ENCODE measurements at places on chromosomes 1 and 21. TPM values are rescaled to one million over a fixed set of nuclear protein-coding genes. Genes with fewer than 3 reads are reported as not detected.
A peak's percentile ranks its signal among the peaks of the same experiment; 100 is the strongest.

DNA sequence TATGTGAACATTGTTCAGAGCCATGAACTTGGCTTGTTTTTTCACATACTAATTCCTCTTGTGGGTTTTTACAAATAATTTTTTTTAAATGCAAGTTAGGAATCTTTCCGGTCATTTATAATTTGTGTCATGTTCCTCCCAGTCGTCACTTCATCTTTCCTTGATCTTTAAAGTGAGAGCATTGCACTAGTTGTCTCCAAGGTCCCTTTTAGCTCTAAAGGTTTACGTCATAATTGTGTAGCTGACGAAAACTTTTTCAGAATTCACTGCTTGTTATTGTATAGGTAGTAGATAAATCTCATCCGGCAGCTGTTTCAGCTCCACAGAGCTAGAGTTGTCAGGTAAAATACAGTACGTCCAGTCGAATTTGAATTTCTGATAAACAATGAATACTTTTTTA lies 33.6 kb downstream of the SOAT1 start:
- no peak for DNase-seq

DNA sequence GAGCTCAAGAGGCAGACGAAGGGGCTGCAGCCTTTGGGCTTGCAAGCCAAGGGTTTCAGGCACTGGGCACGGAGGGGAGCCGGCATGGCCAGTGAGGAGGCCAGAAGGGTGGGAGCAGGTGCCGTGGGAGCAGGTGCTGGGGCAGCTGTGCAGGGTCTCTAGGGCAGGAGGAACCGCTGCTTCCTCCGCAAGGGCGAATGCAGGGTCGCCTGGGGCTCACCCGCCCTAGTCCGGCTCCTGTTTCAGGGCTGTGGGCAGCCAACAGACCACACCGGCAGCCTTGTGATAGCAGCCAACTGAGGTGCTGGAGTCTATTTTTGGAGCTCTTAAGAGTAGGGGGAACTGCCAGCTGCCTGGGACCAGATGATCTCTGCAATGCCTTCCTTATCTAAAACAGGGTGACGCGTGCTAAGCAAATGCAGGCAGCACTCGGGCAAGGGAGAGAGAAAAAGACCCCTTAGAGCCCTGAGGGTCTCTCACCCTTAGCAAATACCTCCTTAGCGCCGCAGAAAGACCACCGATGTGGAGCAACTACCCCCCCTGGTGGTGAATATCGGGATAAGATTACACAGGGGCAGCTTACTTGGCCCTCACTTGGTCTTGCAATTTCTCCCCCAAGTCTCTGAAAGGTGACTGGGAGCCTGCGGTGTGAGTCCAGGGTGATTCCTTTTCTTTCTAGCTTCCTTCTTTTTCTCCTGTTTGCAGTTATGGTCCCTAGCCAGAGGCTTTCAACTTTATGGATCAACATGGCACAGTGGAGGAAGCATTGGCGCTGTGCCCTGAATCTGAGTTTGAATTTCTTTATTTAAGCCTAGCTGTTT lies 20.7 kb upstream of the MAPKAPK2 start:
- DNase-seq: peak; percentile 75

DNA sequence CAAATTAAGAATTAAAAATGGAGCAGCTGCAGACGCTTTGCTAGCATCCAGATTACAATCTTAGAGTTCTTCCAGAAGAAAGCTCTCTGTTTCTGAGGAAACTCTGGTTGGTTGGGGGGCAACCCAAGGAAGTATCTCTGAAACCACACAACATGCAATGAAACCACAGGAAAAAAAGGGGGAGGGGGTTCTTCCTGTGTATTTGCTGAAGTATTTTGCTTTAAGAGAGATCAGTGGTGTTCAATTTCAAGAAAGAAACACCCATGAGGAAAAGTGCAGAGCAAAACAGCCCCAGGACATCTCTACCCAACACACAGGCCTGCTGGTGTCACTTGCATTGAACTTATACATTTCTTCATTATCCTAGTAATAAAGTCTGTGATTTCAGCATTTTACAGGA lies 19.7 kb upstream of the TIAM1 start:
- no peak for DNase-seq

DNA sequence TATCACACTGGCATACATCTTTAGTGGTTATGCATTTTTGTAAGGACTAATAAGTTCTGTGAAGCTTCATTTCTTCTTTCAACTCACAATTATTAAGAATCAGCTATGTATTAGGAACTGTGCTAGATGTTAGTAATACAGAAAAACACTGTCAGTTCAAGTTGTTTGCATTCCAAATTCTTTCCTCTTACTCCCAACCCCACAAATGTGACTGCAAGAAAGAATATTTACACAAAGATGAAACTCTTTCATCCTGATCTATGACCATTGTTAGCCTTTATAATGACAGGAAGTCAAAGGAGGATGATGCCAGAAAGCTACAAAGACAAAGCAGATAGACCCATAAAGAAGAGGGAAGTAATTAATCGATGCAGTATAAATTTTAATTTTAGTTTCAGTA lies 21.0 kb upstream of the GADD45A start:
- no peak for DNase-seq

DNA sequence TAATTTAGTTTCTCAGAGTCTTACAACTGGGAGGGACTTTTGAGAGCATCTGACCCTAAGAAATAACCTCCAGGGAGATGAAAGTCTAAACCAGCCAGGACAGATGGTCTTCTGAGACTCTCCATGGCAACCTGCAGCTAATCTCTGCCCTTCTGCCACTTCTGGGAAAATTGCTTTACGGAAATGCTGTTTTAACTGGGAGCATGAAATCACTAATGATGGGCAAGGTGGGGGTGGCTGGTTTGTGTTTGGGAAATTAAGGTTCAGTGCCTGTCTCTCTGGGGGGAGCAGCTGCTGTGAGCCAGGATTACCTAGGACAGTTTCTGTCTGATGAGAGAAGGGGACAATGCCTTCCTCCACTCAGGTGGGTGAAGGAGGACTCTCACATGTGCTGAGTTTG lies 33.2 kb downstream of the ROR1 start:
- DNase-seq: no peak

DNA sequence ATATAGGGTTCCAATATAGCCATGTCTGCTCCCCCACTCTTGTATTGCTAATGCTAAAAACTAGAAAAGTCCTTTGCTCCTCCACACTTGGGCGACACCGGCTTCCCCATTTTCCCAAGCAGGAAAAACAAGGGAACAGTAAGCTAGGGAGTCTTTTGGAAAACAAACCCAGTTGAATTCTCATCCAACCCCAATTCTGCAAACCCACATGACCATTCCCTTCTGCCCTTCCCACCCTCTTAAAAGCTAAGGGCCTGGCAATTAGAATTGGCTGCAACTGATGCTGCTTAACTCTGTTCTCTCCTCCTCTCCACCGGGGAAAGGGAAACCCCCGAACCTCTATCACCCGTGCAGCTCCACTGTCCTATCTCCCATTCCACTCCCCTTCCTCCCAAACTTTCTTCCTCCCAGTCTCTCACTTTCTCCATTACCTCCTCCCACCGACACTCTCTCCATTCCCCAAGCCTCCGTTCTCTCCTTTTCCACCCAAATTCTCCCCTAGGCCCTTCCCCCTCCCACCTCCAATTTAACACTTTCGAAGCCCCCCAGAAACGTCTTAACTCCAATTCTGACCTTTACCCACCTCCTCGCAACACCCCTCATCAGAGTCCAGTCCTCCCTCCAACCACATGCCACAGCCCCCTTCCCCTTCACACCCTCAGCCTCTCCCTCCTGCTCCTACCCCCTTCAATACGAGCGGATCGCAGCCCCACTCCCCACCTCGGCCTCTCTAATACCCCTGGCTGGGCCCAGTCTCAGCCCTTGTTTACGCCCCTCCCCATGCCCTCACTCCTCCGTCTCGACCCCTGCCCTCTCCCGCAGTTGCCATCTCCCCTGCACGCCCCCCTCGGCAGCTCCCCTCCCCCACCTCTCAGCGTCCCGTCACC lies 701 bp downstream of the DEDD start:
- DNase-seq: no peak

GRCh38 chr1:94081566-94082344 lies 39.2 kb downstream of the ABCA4 start:
- DNase-seq: peak; percentile 9

GRCh38 chr1:16371725-16372124 lies 4.7 kb downstream of the SZRD1 start:
- no peak for DNase-seq

DNA sequence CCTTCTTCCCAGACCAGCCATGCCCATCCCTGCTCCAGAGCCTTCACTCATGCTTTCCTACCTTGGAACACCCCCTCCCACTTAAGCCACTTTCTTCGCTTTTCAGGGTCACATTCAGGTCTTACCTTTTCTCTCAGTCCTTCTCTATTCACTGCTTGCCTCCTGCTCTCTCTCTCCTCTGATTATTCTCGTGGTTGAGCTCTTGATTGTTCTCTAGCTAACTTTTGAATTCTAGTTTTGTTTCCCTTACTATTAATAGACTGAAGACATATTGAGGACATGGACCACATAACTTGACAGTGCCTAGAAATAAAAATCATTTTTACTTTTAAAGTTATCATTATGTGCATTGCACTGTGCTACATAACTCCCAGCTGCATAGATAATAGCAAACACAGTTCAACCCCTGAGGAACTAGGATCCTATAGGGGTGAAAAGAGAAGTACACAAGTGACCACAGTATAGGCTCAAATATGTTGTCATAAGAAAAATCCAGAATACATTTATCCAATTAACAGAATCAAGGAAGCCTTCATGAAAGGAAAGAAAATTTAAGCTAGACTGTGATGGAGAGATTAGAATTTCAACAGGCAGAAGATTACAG lies 21.5 kb downstream of the INSL5 start:
- DNase-seq: no peak

DNA sequence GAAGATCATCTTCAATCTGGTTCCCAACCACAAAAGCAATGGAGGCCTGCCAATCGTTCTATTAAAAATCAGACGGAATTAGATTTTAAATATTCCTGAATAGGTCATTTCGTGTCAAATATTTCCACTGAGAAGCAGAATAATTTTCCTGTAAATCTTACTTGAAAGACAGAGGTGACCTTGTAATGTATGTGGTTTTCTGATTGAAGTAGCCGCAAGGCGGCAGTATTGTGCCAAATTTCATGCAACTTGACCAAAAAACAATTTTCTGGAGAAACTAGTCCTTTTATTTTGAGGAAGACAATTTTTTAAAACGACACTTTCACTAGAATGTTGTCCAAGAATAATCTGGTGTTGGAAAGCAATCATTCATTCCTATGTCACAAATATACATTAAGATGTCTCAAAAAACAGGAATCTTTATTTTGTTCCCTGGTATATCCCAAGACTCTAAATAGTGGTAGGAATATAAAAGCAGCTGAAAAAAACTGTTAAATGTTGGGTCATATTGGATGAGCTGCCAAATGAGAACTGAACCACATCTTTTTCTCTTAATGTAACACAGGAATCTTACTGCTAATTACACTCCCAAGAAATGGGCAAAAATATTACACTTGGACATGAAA lies 33.6 kb downstream of the SPAG17 start:
- peak; percentile 65 for DNase-seq

DNA sequence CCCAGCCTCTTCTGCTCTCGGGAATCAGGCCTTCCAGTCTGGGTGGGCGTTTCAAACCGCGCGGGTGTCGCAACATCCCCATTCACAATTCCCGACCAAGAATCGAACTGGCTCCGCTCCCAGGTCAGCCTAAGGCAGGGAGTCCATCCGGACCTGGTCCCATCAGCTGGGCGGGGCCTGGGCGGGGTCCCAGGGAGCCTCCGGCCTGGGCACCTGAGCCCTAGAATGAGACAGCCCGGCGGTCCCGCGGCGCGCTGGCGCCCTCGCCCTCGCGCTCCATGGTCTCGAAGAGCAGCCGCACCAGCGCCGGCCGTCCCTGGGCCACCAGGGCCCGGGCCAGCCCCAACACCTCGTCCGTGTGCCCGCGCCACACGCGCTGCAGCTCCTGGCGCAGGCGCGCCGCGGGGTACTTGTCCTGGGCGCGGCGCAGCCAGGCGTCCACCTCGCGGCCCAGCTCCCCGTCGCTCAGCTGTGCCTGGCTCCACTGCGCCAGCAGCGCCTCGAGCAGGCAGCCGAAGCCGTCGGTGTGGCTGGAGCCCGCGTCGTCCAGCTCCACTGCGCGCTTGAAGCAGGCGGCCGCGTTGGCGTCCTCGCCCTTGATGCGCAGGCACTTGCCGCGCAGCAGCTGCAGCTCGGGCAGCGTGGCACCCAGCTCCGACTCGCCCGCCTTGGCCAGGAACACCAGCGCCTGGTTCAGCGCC lies 16.9 kb upstream of the PARS2 start:
- DNase-seq: no peak

DNA sequence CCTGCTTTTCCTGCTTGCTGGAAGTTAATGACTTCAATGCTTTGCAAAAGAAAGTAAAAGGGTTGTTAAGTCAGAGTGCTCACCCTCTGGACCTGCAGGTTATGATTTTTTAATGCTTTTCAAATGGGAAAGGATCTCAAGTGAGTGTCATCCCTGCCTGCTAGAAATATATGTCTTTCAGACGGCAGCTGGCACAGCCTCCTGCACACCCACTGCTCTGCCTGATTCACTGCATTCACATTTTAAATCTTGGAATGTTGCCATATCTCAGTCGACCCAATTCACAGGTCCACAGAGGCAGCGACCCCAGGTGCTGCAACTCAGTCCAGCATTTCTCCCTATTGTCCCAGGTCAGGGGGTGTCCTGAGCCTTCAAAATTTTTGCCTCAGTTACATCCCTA lies 10.7 kb downstream of the DUSP23 start:
- DNase-seq: no peak

- no peak for DNase-seq
Observed at GRCh38 chr1:200506471-200506870, 96.6 kb upstream of the ZNF281 start.

GRCh38 chr1:44994309-44994898 lies 8.0 kb upstream of the EIF2B3 start:
- no peak for DNase-seq

DNA sequence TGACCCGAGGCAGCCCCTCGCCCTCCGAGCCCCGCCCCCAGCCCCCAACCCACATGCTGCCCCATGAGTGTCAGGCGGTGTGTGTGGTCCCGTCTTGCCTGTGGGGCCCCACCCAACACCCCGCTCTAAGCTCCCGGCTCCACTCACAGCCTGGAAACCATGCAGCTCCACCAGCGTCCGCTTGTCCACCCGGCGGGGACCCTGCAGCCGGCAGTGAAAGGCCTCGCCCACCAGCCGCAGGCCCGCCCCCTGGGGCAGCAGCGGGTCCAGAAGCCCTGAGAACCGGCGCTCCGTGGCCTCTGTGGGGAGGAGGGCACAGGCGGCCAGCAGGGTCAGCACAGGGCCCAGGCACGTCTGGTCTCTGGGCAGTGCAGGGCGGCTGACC lies 2.7 kb downstream of the C1QTNF12 start:
- no peak for DNase-seq

- no peak for DNase-seq
Observed at GRCh38 chr1:32142446-32143301, 34.8 kb downstream of the KPNA6 start.

GRCh38 chr21:33029385-33029921 lies 3.7 kb downstream of the OLIG2 start:
- DNase-seq: no peak

GRCh38 chr1:180848191-180848590 lies 64.5 kb upstream of the KIAA1614 start:
- DNase-seq: no peak

S100A1 gene
- total RNA-seq: 586 TPM

SYT14 gene
- total RNA-seq: 14.7 TPM

CBS gene
- total RNA-seq: 30.3 TPM

STPG1 gene
- total RNA-seq: 8.3 TPM

MRPS6 gene
- 6.2 TPM for total RNA-seq

C1orf116 gene
- 0.50 TPM for total RNA-seq

KIF2C gene
- total RNA-seq: 30.5 TPM

LRRC41 gene
- 42.8 TPM for total RNA-seq

RASSF5 gene
- 0.56 TPM for total RNA-seq

CAPN2 gene
- total RNA-seq: 76.0 TPM

UBE2U gene
- total RNA-seq: not detected
